GM23338 (cell line): ENCODE measurements at places on chromosomes 16 and 17. TPM values are rescaled to one million over a fixed set of nuclear protein-coding genes. Genes with fewer than 3 reads are reported as not detected.

Gene MRM3
- 17.0 and 17.7 TPM in 2 replicates for polyA plus RNA-seq

DNA sequence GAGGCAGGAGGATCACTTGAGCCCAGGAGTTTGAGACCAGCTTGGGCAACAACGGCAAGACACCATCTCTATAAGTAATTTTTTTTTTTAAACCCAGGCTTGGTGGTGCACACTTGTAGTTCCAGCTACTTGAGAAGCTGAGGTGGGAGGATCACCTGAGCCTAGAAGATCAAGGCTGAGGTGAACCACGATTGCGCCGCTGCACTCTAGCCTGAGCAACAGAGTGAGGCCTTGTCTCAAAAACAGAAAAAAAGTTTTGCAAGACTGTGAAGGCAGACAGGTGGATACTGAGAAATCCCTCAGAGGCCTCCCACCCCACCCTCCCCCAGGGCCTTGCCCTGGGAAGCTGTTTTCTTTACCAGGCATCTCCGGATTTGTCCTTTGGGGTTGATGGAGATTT is 125.4 kb downstream of the MGAT5B start:
- no peak for DNase-seq

- no peak for DNase-seq
These were observed 31.2 kb upstream of the ZNF469 start for GRCh38 chr16:88351491-88352101.

DNA sequence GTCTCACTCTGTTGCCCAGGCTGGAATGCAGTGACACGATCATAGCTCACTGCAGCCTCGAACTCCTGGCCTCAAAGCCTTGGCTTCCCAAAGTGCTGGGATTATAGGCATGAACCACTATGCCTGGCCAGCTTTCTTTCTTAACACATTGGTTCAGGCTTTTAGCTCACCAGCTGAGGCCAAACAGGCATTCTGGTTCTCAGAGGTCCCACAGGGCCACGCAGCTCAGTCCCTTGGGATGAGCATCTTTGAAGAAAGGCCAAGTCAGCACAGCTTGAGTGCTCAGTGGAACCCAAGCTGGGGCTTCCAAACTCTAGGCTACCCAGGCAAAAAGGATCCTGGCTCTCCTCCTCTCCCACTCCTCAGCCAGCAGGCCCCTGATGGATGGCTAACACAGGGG is 2.5 kb downstream of the PIK3R5 start:
- no peak for DNase-seq
